Left ventricle myocardium inferior (tissue), 1 donor: ENCODE measurements at places on chromosomes 5 and 9.

GRCh38 chr5:96476654-96477053 is 43.6 kb upstream of the PCSK1 start:
- DNase-seq = no peak

DNA sequence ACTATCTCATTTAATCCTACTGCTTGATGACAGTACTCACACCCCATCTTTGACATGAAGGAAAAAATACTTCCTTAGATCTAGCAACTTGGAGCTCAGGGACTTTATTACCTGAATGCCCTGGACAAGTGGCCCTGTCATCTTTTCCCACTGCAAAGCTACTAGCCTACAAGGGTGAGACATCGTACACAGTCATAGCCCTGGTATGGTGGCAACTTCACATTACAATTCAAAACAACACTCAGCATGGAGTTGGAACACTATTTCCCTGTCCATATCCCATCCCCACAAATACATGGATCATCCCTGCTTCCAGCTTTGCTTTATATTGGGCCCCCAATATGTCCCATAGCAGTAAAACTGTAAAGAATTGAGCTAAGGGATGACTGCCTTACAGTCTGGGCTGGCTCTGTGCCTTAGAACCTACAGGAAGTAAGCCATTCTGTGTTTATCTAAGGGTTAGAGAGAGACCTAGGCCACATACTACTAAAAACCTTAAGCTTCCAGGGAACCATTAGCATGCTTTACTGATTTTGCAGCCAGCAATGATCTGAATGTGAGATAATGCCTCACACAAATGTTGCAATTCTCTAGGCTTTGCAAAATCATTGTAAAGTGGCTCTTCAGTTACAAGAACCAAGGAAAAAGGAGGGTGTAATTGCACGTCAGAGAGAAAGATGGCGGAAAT is 55.9 kb downstream of the OTULIN start:
- no peak for DNase-seq

- peak; percentile 47 for DNase-seq
Observed at GRCh38 chr5:140246378-140247122, 56.4 kb downstream of the PFDN1 start.

DNA sequence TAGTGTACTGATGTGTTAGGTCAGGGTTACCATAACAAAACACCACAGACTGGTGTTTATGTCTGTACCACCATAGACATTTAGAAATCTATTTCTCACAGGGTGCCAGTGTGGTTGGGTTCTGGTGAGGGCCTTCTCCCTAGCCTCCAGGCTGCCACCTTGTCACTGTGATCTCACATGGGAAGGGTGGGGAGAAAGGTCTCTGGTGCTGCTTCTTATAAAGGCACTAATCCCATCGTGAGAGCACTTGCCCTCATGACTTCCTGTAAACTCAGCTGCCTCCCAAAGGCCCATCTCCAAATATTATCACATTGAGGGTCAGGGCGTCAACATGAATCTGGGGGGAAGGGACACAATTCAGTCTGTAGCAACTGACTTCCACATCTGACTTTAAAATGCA is 49.8 kb downstream of the PIK3R1 start:
- no peak for DNase-seq

DNA sequence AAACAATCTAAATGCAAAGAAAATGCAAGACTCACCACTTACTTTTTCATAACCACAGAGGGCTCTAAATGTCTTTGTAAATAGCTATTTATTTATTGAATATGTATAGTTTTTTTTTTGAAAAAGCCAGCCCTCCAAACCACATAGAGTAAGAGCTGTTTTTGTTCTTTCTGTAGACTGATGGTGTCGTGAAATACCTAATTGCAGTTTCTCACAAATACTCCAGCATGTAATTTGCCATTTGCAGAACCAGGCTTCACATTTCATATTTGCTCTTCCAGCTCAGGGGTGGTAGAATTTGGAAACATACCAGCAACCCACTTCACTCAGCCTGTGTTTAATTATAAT is 159.8 kb downstream of the TMC1 start:
- no peak for DNase-seq

DNA sequence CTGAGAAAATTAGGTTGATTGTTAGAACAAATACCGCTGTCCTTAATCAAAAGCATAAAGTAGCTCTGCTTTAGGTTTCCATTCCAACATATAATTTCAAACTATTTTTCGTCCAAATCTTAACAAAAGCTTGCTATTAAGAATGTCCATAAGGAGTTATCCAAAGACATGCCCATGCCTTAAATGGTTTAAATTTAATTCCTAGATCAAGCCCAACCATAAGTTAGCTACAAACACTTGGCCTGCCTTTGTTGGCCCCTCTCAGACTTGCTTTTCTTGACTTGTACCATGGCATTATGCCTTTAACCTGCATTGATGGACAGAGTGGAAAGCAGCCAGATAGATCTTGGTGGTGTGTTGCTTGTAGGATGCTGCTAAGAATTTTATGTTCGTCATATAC is 8.8 kb downstream of the GARNL3 start:
- DNase-seq = no peak
